ENCODE measurements at places on chromosomes 6 and 20.

DNA sequence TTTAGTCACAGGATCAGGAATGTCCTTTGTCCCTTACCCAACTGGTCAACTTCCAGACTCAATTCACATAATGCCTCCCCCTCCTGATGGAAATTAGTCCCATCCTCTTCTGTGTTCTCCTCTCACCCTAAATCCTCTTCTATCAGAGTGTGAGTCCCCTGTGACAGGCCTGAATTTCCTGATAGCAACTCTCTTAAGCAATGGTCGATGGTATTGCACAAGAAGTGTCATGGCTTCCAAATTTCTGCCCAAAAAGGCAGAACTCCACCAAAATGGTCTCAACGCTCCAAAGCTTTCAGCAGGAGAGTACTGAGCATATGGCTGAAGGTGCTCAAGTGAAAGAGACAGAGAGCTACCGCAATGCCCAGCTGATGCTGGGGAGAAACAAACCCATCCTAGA, 2.4 kb downstream of the PREP start:
- no peak for DNase-seq

GRCh38 chr20:35326021-35326739, 34.0 kb upstream of the FAM83C start:
- no peak for DNase-seq

DNA sequence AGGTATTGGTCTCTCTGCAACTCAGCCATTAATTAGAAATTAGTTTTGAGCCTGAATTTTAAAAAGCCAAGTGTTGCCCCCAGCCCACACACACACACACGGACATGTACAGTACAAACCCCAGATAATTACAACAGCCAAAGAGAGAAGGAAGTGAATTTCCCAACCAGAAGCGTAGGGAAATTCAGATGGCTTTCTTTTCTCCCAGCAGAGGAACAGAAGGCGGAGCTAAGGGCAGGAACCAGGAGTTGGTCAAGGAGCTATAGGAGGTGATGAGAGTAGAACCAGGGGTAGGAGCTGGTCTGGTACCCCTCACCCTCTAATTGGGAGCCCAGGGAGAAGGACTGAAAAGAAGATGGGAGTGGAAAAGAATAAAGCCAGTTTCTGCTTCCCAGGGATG, 3.9 kb upstream of the ZBTB9 start:
- no peak for DNase-seq

GRCh38 chr6:28933069-28933468, 9.3 kb upstream of the TRIM27 start:
- DNase-seq = no peak

- no peak for DNase-seq
These were observed 4.9 kb downstream of the CLIC5 start for GRCh38 chr6:46010771-46011170.

- DNase-seq = no peak
These were observed 48.0 kb downstream of the MKKS start for GRCh38 chr20:10385850-10386544.

GRCh38 chr6:144469144-144469575, 184.0 kb downstream of the UTRN start:
- no peak for DNase-seq

- DNase-seq = no peak
These were observed 47.7 kb downstream of the MMUT start for GRCh38 chr6:49415358-49415757.

DNA sequence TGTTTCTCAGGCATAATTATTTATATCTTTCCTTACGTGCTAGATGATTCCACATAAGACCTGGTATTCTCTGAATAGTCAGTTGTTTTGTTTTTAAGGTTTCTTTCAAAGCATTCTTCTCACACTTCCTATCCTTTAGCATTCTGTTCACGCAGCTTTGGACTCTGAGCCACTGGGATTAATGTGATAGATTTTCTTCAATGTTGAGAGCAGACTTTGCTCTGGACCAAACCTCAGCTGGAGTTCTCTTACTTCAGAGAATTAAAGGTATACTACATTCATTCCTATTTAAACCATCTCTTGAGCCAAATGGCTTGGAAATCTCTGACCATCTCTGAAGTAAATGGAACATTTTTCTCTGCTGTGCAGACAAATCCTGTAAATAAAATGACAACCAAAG, 70.7 kb upstream of the TRAF3IP2 start:
- DNase-seq = no peak

DNA sequence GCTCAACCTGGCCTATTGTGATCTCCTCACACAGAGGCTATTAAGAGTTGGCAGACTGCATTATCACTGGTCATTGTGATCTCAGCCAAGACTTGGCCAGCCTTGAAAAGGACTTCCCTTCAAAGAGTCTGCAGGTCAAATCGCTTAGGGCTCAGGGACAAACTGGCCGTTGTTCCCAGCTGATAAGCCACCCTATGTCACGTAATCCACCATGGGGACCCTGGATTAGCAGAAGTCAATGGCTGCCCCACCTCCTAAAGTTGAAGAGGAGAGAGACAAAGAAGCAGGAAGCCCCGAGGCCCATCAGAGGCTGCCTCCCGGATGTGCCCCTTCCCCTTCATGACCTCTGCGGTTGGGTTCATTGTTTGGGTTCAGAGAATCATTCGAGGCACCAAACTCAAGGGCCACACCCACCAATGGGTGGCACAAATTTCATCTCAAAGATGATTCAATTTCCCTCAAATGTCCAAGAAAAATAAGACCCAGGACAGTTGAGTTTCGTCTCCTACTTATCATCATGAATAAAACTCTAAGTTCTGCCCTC, 56.6 kb downstream of the BPIFB1 start:
- no peak for DNase-seq

- no peak for DNase-seq
These were observed 168.2 kb downstream of the SMOC2 start for GRCh38 chr6:168609026-168609685.

DNA sequence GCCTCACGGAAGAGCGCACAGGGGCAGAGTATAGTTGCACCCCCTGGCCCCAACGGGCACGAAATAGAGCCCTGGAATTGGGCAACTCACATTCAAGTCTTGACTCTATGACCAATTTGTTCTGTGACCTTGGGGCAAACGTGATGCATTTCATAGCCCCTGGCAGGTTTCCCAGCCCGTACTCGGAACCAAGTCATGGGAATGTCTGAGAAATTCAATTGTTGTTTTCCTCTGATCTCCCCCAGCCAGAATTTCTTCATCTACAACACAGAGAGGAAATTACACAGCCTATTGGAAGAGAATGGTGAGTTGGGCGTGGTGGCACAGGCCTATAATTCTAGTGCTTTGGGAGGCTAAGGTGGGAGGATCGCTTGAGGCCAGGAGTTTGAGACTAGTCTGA, 322.3 kb upstream of the SULF2 start:
- DNase-seq = no peak

DNA sequence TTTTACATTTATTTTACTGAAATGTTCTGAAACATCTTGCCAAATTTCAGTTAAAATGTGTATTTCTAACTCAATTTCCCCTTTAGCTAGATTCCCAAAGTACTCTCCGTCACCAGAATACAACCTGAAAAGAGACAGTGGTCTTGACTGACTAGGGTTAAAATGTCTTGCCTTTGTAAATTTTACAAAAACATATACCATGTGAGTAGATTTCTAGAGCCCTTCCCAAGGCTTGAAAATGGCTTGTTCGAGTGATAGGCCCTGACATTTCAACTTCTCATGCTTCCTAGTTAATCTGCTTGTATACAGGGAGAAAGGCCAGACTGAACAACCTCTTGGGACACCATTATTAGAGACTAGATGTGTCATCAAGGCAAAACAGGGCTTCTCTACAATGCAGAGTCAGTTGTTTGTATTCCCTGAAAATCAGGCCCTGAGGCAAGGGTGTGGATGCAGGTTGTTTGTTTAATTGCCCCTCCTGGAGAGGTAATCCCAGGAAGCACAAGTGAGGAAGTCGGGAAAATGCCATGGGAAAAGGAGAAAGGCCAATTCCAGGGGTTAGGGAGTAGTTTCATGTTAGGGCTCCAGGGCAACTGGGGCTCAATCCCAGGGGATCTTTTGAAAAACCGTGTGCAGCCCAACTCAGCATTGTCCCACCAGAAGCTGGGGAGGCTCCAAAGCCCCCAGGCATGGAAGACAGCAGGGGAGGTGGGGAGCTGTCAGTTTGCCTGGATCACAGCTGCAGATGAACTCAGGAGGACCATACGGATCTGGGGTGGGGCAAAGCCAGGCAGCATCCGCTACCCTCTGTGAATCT, 11.6 kb upstream of the TFB1M start:
- DNase-seq = no peak

GRCh38 chr6:148928811-148929210, 182.0 kb downstream of the UST start:
- DNase-seq = no peak

- DNase-seq = no peak
These were observed at the start of gene RFX6 for GRCh38 chr6:116876635-116877611. Gene RFX6, plus strand, starts transcription at chr6:116877242. Its CDS starts 34 bp downstream, at chr6:116877276.

DNA sequence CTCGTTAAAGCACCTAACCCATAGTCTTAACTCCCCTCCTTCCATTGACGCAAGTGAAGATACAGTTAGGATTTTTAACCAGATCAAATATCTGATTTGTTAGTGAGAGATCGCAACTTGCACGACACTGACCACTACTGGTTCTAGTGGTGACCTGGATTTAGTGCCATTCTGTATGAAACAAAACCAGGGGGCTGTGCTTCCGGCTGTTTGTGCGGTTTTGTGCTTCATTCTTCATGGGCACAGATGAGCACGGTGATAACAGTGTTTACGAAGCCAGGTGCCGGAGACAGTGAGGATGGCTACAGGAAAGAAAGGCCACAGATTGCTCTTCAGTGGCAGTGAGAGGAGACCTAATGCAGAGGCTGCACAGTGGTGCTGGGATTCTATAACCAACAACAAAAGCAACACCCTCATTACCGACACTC, 75.5 kb downstream of the NOL4L start:
- no peak for DNase-seq

DNA sequence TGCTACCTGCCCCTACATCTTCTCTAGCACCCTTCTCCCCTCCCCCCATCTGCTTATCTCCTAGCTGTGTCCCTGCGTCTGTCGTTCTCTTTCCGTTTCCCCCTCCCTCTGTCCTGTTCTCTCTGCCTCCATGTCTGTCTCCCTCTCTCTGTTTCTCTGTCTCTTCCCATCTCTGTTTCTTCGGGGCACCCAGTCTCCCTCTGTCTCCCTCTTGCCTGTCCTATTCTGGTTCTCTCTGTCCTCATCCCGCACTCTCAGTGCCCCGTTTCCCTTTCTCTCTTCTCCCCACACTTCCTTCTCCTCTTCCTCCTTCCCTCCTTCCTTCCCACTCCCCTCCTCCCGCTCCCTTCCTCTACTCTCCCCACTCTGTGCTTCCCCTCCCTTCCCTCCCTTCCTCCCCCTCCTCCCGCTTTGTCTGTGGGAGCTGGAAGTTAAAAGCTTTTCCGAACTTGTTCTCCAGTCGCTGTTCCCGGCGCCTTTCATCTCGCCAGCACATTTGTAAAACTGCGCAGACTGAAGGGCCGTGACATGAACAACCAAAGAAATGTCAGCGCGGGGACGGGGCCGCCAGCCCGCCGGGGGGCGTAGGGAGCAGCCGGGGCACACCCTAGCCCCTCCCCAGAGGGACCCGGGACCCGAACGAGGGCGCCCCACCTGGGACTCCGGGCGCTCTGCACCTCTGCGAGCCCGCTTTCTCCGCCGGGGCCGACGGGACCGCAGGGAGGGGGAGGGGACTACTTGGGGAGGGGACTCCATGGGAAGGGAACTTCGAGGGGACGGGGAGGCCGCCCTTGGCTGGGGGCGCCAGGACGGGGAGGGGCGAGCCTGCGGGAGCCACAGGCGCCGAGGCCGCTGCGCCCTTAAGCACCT, 4.0 kb upstream of the CDH22 start:
- no peak for DNase-seq

DNA sequence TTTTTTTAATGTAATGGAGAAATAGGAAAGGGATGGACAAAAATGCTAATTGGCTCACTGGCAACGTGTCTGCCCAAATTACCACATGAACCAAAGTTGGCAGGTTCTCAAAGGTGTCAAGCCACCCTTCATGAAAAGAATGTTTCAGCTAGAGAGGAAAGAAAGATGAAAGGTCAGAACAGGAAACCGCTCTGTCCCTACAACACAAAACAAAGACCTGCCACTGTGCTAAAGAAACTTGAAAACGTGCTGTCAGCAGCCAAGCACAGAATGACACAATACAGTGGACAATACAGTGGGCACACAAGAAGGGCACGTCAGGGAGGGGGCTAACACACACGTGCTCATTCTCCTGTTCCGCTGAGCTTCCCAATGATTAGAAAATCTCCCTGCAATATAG, 4.9 kb downstream of the PREP start:
- no peak for DNase-seq

DNA sequence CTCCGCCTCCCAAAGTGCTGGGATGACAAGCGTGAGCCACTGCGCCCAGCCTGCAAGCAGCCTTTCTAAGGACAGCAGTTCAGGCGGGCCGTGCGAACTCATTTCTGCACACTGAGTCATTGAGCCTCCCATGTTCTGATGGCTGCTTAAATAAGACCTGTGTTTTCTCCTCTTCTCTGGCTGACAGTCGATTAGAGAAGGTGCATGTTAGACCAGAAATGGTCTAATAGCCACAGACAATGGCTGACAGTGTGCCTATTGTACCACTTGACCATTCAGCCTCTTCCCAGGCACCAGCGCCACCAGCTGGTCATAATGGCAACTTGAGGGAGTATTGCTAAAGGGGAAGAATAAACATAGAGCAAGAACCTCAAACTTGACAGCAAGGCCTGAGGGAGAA, 6.2 kb downstream of the CST11 start:
- DNase-seq = peak; percentile 20

- DNase-seq = no peak
These were observed 11.3 kb downstream of the TFAP2B start for GRCh38 chr6:50829898-50830444.

DNA sequence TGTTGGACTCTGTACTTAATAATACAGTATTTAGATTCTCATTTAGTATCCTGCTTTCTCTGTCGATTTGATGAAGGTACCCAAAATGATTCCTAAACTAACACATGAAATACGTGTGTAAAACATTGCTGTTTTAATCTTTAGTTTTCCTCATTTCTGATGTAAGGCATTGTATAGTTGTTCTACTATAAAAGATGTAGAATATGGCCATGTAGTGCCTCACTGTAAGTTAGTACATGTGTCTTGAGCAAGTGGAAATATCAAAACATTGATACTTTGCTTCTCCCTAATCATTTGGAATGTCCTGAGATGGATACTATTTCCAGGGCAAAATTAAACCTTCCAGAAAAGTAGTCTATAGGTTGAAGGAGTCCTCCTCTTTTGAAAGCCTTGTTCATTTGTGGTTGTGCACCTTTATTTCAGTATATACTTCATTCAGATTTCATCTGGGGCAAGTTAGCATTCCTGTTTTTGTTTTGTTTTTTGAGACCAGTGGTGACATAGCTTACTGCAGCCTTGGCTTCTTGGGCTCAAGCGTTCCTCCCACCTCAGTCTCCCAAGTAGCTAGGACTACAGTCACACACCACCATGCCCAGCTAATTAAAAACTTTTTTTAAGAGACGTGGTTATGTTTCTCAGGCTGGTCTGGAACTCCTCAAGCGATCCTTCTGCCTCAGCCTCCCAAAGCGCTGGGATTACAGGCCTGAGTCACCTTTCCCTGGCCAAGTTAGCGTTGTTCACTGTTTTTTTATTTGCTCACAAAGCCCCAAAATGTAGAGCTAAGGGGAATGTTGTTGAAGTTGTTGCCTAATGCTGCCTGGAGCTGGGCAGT, 11.6 kb downstream of the SRSF3 start:
- DNase-seq = no peak

GRCh38 chr6:111211411-111212030, 124.2 kb downstream of the SLC16A10 start:
- DNase-seq = no peak

All from HCEC 1CT (cell line).